Naive thymus-derived CD8-positive, alpha-beta T cell (primary cell): ENCODE measurements at places on chromosomes 1 and 21. TPM values are rescaled to one million over a fixed set of nuclear protein-coding genes. Genes with fewer than 3 reads are reported as not detected.
A peak's percentile ranks its signal among the peaks of the same experiment; 100 is the strongest.

The HSD3B2 gene
- not detected for polyA plus RNA-seq

DNA sequence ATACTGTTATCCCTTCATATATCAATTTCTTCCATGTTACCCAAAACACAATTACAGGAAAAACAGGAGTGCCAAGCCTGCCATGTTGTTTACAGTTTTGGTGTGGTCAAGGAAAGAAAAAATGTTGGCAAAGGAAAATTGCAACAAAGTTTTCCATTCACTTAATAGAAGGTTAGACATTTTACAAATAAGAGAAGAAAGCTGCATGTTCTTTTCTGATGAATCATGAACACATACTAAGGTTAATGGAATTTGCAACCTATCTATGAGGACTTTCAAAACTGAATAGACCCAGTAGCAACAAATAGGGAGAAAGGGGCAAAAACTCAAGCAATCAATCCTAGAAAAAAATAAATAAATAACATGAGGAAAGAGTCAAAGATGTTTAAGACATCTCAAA lies 556.7 kb downstream of the DPYD start:
- H3K27ac ChIP-seq: no peak overlapping the region
- peaks cover 79% of the 10 kb centered on the region for H3K36me3 ChIP-seq
- no peak overlapping the region for H3K4me3 ChIP-seq
- no peaks in the 10 kb centered on the region for H3K4me1 ChIP-seq

DNA sequence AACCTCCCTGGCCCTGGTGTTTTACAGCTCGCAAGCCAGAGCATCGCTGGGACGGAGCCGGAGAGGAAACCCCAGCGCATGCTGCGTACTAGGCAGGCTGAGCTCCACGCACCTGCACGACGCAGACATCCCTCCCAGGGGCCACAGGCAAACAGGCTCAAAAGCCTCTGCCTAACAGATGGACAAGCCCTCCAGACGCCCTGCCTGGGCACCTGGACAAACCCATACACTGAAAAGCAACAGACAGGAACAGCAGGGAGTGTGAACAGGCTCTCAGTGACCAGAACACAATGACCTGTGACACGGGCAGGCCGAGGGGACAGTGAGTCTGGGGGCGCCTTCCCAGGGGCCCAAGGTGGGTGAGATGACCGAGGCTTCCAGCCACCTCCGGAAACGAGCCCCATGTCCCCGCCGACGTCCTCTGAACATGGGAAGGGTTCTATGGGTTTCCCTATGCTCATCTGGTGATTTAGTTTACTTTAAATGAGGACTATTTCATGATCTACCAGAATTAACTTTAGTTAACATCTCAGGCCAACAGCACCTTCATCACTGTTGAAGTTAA lies 40.3 kb downstream of the NPHP4 start:
- no peak overlapping the region for H3K4me3 ChIP-seq
- H3K4me1 ChIP-seq: peaks cover 11% of the 10 kb centered on the region
- peaks cover 32% of the 10 kb centered on the region for H3K36me3 ChIP-seq

The CAPZB gene
- 475 TPM for polyA plus RNA-seq

DNA sequence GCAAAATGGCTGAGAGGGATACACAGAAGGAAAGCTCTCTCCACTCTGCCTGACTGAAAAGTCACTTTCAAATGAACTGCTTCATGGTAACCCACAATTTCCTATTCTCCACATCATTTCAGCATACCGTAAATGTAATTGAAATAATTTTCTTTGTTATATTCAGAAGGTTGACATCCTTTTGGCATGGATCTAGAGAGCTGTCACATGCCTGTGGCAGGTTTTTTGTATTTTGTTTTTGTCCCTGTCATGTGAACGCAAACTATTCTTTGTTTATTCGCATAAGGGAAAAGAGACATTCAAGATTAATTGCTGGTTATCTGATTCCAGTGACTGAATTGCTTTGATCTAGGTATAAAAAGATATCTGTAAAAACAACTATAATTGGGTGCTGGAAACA lies 1808.1 kb downstream of the NCAM2 start:
- H3K27ac ChIP-seq: no peak overlapping the region
- peaks cover 5% of the 10 kb centered on the region for H3K27me3 ChIP-seq
- H3K4me1 ChIP-seq: no peaks in the 10 kb centered on the region

DNA sequence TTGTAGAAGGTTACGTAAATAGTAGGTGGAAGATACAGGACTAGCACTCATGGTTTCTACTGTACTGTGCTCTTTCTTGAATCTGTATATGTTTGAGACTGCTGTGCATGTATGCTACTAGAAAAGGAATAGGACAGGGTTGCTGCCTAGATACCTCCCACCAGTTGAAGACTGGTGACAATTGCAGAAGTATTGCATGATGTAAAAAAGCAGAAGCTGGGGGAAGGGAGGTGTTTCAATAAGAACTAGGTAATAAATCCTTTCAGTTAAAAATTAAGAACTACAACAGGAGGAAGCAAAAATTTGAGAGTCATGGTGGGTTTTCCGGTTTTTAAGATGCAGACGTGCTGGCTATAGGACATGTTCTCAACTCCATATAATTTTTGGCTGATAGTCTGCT lies 88.1 kb downstream of the CCDC30 start:
- H3K36me3 ChIP-seq: peaks cover 14% of the 10 kb centered on the region
- no peak overlapping the region for H3K27ac ChIP-seq
- H3K4me1 ChIP-seq: peaks cover 6% of the 10 kb centered on the region
- DNase-seq: no peak
- H3K4me3 ChIP-seq: no peak overlapping the region

DNA sequence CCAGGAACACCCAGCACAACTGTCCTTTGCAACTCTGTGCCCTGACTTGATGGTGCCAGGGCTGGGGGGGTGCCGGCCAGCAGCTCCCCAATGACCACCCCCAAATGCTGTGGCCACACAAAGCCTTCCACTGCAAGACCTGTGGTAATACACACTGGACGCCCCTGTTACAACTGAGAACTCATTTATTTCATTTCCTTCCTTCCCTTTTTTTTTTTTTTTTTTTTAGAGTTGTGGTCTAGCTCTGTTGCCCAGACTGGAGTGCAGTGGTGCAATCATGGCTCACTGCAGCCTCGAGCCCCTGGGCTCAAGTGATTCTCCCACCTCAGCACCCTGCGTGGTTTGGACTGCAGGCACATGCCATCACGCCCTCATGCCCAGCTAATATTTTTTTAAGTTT lies 25.2 kb downstream of the TP73 start:
- H3K4me3 ChIP-seq: no peak overlapping the region
- peaks cover 14% of the 10 kb centered on the region for H3K4me1 ChIP-seq
- DNase-seq: no peak
- H3K27me3 ChIP-seq: peaks cover 10% of the 10 kb centered on the region
- H3K36me3 ChIP-seq: no peaks in the 10 kb centered on the region

GRCh38 chr1:59204001-59204400 lies 92.9 kb upstream of the FGGY start:
- H3K4me3 ChIP-seq: no peak overlapping the region
- no peak for DNase-seq
- H3K27me3 ChIP-seq: no peaks in the 10 kb centered on the region
- no peak overlapping the region for H3K27ac ChIP-seq

- DNase-seq: no peak
- no peak overlapping the region for H3K4me3 ChIP-seq
- H3K27ac ChIP-seq: no peak overlapping the region
- peaks cover 6% of the 10 kb centered on the region for H3K4me1 ChIP-seq
Measured at GRCh38 chr1:2534687-2535441, 4.8 kb upstream of the HES5 start.

DNA sequence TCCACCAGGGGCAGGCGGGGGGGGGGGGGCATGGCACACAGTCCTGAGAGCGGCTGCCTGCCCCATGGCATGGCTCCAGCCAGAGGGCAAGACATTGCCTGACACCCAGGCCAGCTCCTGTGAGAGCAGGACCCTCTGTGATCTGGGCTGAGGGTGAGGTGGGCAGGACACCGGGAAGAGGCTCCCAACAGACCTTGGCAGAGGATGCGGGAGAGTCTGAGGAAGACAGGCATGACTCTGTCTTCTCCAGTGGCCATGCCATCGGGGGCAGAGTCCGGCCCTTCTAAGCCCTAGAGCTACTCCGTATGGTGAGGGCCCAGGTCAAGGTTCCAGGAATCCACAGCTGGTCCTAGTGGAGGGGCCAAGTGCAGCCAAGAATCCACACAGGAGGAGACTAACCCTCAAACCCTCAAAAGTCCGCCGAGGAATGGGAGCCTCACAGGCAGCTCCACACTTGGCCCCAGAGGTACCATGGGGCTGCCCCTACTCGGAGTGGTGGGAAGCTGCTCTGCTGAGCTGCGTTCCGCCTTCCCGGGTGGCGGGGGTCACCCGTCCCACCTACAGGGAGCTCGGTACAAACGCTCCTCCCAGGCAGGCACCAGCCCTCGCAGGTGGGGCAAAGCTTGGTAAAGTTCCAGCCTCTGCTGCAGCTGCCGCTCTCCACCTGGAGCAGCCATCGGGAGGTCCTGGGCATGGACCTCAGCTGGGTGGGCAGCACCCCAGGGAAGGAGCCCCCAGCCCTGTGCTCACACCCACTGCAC lies 6.5 kb downstream of the ACTRT2 start:
- H3K27me3 ChIP-seq: no peaks in the 10 kb centered on the region
- no peaks in the 10 kb centered on the region for H3K36me3 ChIP-seq
- H3K27ac ChIP-seq: no peak overlapping the region
- H3K4me3 ChIP-seq: no peak overlapping the region

The LRRIQ3 gene
- 1.6 TPM for polyA plus RNA-seq

- DNase-seq: no peak
- H3K27me3 ChIP-seq: no peaks in the 10 kb centered on the region
- H3K36me3 ChIP-seq: no peaks in the 10 kb centered on the region
- H3K4me3 ChIP-seq: no peak overlapping the region
- peaks cover 4% of the 10 kb centered on the region for H3K4me1 ChIP-seq
- H3K27ac ChIP-seq: no peak overlapping the region
Measured at GRCh38 chr1:10459184-10459583, 9.4 kb downstream of the CORT start.

DNA sequence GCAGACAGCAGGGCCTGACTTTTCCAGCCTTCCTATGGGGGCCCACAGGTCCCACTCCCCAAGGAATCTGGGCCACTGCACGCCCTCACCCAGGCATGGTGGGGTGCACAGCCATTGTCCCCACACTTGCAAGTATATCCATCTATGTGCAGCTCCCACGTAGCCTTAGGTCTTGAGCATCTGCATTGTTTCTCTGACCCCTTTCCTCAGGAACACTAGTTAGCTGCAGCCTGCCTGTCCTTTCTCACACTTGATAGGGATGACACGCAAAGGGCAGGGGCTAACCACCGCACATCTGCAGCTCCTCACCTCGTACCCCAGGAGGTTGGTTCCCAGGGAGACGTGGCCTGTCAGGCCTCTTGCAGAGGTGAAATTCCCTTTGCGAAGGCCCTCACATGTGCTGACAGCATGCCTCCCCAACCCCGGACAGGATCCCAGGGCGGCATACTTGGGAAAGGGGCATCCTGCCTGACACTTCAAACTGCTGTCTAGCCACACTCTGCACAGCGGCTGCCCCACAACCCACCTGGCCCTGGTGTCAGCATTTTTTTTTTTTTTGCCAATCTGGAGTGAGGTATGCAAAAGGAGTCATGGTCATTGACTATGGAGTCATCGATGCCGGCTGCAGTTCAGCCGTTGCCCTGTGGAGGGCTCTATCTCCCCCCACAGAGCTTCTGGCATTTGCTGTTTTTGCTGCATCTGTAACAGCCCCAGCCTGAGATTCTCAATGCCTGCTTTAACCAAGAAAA lies 5.0 kb downstream of the JMJD4 start:
- peaks cover 46% of the 10 kb centered on the region for H3K4me1 ChIP-seq
- peak overlapping the region; percentile 77 for H3K27ac ChIP-seq
- no peaks in the 10 kb centered on the region for H3K27me3 ChIP-seq
- peak overlapping the region; percentile 67 for H3K4me3 ChIP-seq
- H3K36me3 ChIP-seq: no peaks in the 10 kb centered on the region

- no peak overlapping the region for H3K27ac ChIP-seq
- no peak overlapping the region for H3K4me3 ChIP-seq
- no peaks in the 10 kb centered on the region for H3K27me3 ChIP-seq
- H3K4me1 ChIP-seq: no peaks in the 10 kb centered on the region
Measured at GRCh38 chr1:98461873-98462385, 199.6 kb upstream of the SNX7 start.

DNA sequence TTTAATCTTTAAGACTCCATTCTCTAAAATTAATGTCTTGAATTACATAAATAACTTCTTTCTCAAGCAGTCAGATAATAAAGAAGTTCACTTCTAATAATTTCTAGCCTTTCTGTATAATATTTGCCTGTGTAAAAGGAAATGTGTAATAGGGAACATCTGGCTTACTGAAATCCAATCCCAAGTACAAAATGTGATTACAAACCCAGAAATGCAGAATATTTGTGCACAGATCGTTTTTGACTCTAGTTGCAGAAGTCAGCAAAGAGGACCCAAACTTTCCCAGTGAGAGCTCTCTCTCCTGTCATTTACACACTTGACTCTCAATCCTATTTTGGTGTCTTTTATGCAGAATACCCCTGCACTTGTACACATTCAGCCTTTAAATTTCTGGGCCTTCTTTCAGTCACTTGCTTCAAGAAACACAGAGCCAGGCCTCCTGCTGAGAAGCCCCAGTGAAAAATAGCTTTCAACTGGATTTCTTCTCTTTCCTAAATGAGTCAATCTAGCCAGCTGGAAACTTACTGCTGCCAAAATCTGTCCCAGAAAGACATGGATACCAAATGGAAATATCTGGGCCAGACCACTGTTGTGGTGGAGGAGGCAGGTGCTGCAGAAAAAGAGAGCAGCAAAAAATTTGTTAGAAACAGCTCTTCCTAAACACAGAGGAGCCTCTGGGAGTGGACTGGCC lies 68.5 kb upstream of the ADAM30 start:
- DNase-seq: no peak
- H3K36me3 ChIP-seq: peaks cover 21% of the 10 kb centered on the region
- H3K4me1 ChIP-seq: peaks cover 10% of the 10 kb centered on the region
- H3K4me3 ChIP-seq: no peak overlapping the region
- H3K27me3 ChIP-seq: no peaks in the 10 kb centered on the region
- H3K27ac ChIP-seq: no peak overlapping the region

- no peaks in the 10 kb centered on the region for H3K4me1 ChIP-seq
- no peaks in the 10 kb centered on the region for H3K36me3 ChIP-seq
- peaks cover 2% of the 10 kb centered on the region for H3K27me3 ChIP-seq
- DNase-seq: no peak
Measured at GRCh38 chr1:178694923-178695525, 30.0 kb upstream of the RALGPS2 start.

- peak overlapping the region; percentile 6 for H3K27ac ChIP-seq
- peaks cover 33% of the 10 kb centered on the region for H3K4me1 ChIP-seq
- no peaks in the 10 kb centered on the region for H3K27me3 ChIP-seq
- no peaks in the 10 kb centered on the region for H3K36me3 ChIP-seq
- no peak overlapping the region for H3K4me3 ChIP-seq
- peak; percentile 24 for DNase-seq
Measured at GRCh38 chr1:185595835-185596667, 138.1 kb upstream of the HMCN1 start.

GRCh38 chr1:162446946-162447345 lies 35.0 kb upstream of the SH2D1B start:
- peaks cover 20% of the 10 kb centered on the region for H3K27me3 ChIP-seq
- no peak for DNase-seq
- H3K36me3 ChIP-seq: no peaks in the 10 kb centered on the region
- H3K4me1 ChIP-seq: no peaks in the 10 kb centered on the region

- H3K27ac ChIP-seq: no peak overlapping the region
- no peaks in the 10 kb centered on the region for H3K36me3 ChIP-seq
- no peak overlapping the region for H3K4me3 ChIP-seq
- no peak for DNase-seq
Measured at GRCh38 chr1:205545991-205546390, 41.5 kb downstream of the CDK18 start.

The CLCNKB gene
- not detected for polyA plus RNA-seq
